Stimulated activated CD8-positive, alpha-beta memory T cell treated with anti-CD3 and anti-CD28 coated beads, Interleukin-7, amount 100 ng/mL, for 4 hours (primary cell): ENCODE measurements at places on chromosomes 11 and 22.

DNA sequence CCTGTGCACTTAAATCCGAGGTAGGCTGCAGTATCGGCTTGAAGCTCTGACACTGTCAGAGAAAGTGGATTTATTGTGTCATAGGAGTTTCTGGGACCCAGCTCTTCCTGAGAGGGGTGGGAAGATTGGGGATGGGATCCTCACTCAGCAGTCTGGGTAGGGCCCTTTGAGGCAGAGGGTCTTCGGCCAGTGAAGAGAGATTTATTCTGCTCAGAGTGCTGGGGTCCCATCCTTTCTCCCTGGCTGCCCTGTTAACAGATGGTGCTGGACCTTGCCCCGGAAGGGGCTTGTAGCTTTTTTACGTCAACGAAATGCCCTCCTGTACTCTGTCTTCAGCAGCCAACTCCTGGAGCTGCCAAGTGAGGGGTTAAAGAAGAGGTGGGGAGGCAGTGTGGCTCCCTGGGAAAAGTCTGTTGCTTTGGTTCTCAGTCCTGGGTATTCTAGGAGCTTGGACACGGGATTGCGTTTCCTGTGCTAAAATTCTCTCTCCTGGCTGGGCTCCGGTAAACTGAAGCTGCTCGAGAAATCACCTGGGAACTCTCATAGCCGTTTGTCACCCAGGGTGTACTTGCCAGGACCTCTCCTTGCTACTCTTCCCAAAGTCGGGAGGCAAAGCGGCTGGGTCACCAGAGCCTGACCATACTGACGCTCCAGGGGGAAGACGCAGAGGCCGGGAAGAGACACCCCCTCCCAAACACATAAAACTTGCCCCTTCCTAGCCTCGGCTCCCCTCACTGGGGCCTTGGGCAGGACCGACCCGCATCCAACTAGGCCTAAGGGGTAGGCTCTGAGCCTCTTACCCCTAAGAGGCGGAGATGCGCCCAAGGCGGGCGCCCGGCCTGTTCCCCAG lies 806 bp upstream of the SMDT1 start:
- no peak for DNase-seq

- no peak for DNase-seq
Observed at GRCh38 chr22:37290737-37291136, 8.4 kb downstream of the CYTH4 start.

GRCh38 chr11:12075822-12076821 lies 34.3 kb upstream of the MICAL2 start:
- DNase-seq = no peak

- DNase-seq = no peak
Observed at GRCh38 chr22:43890901-43891331, 897 bp downstream of the PNPLA5 start.

GRCh38 chr11:108693852-108694251 lies 29.0 kb downstream of the DDX10 start:
- DNase-seq = no peak

DNA sequence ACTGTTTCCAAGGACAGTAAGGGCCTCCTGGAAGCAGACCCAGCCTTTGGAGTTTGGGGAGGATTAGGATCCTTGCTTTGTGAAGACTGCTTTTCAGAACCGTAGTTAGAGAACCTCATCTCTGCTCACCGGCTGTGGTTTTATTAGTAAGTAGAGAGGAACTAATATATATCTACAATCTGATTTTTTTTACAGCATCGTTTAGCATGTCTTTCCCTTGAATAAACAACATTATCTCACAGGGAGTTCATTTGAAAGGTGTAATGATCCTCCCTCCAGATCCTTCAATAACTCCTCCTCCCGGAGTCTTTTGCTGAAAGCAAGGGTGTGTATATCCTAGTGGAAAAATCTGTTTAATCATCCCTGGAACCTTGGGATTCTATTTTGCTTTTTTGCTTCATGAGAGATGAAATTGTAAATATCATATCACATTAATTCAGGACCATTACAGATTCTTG lies 132.7 kb downstream of the DBX1 start:
- DNase-seq = no peak

DNA sequence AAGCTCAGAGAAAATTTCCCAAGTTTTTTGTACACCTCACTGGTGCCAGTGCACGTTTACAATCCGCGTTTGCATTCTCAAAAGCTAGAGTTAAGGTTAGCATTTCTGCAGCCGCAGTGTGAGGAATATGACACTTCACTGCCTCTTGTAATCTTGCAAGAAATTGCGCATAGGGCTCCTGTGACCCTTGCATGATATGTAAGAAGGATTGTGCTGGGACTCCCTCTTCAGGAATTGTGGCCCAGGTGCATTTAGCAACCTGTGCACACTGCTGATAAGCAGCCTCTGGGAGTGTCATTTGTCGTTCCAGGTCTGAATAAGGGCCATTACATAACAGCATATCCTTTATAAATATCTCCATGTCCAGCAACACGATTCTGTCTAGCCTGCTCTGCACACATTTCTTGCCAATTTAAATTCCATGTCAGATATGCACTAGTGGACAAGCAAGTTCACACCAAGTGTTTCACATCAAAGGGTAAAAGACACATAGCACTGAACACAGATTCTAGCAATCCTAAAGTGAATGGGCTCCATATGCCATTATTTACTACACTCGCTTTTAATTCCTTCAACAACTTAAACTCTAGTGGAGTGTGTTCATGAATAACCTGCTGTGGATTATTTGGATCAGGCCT lies 69.2 kb upstream of the INCENP start:
- no peak for DNase-seq

DNA sequence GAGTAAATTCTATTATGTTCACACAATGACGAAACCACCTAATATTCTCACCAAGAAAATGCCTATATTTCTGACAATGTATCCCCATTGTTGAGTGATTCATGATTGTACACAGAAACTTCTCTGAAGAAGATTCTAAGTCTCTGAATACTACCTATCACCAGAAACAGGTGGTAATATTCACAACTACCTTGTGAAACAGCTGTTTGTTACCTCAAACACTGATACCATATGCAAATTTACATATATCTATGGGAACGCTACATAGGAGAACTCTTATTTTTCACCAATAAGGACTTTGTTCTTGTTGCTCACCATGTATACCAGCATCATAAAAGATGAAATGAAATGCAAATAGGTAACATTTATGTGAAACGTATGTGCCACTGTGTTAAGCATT lies 59.3 kb downstream of the PDGFD start:
- no peak for DNase-seq

GRCh38 chr11:104005234-104005855 lies 31.1 kb upstream of the DDI1 start:
- no peak for DNase-seq

GRCh38 chr11:117200813-117201657 lies 1.9 kb downstream of the TAGLN start:
- no peak for DNase-seq

DNA sequence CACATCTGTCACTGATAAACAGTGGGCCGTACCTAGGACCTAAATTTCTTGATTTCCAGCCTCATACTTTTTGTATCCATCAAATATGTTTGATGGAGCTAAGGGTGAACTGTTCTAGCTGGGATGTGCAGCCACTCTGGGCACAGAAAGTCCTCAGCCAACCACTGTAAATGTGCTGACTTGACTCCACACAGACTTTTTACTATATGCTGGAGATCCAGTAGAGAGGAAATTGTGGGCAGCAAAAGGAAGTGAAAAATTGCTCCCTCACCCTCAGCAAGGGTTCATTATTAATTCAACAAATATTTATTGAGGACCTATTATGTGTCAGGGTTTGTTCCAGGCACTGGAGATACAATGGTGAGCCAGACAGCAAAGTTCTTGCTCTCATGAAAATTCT lies 54.2 kb upstream of the AMPD3 start:
- DNase-seq = no peak

DNA sequence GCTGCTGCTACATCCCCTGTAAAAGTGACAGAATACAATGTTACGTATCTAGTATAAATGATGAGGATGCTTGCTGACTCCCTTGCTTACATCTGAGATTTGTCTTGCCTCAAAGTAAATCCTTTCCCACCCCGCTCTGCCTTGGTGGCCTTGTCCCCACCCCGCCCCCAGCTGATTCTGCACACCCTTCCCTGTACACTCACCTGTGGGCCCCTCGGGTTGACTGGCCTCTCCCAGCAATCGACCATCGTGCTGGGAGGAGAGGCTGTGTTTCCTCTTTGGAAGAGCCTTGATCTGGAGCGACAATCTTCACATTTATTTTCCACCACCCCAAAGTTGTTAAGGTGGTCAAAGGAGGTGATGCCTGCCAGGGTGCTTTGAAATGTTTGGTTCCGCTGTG lies 249.4 kb downstream of the TBC1D22A start:
- no peak for DNase-seq

DNA sequence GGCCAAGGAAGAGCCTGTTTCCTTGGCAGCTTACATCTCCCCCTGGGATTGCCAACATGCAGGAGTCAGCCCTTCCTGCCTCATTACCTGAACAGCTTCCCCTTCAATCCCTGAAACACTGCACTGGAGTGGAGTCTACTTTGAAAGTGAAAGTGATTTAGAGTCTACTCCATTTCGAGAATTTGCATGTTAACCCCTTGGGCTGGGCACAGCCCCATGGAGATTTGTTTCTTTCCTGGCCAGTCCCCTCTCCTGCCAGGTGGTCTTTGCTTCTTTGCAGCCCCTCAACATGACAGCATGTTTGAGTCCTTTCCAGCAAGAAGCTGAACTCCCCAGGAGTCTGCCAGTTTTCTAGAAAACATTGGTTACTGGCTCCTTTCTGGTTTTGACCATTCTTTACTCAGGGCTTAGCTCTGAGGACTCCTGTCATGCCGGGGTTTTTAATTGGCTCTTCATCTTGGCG lies 59.9 kb downstream of the TRAF6 start:
- DNase-seq = no peak

GRCh38 chr11:107791343-107792048 lies 67.1 kb downstream of the SLC35F2 start:
- DNase-seq = no peak

- DNase-seq = no peak
Observed at GRCh38 chr11:14042686-14043465, 80.4 kb downstream of the SPON1 start.

DNA sequence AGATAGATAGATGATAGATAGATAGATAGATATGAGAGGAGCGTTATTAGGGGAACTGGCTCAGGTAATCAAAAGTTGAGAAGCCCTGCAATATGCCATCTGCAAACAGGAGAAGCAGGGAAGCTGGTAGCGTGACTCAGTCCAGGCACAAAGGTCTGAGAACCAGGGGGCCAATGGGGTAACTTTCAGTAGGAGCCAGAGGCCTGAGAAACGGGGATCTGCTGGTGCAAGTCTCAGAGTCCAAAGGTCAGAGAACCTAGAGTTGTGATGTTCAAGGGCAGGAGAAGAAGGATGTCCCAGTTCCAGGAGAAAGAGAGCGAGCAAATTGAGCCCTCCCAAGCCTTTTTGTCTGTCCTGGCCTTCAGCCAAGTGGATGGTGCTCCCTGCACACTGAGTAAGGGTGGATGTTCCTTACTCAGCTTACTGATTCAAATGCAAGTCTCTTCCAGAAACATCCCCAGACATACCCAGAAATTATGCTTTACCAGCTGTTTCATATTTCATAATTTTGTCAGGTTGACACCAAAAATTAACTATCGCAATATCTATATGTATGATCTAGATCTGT lies 87.8 kb upstream of the SLC22A12 start:
- no peak for DNase-seq

GRCh38 chr22:41762980-41763779 lies 37.3 kb upstream of the CCDC134 start:
- DNase-seq = no peak

DNA sequence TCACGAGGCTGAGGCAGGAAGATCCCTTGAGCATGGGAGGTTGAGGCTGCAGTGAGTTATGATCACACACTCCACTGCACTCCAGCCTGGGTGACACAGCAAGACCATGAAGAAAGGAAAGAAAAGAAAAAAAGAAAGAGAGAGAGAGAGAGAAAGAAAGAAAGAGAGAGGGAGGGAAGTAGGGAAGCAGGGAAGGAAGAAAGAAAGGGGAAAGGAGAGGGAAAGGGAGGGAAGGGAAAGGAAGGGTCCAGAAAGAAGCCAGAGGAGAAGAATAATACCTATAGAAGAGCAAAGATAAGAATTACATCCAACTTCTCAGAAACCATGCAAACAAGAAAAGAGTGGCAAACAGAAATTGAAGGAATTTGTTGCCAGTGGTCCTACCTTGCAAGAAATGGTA lies 17.2 kb upstream of the ZFTA start:
- DNase-seq = no peak

DNA sequence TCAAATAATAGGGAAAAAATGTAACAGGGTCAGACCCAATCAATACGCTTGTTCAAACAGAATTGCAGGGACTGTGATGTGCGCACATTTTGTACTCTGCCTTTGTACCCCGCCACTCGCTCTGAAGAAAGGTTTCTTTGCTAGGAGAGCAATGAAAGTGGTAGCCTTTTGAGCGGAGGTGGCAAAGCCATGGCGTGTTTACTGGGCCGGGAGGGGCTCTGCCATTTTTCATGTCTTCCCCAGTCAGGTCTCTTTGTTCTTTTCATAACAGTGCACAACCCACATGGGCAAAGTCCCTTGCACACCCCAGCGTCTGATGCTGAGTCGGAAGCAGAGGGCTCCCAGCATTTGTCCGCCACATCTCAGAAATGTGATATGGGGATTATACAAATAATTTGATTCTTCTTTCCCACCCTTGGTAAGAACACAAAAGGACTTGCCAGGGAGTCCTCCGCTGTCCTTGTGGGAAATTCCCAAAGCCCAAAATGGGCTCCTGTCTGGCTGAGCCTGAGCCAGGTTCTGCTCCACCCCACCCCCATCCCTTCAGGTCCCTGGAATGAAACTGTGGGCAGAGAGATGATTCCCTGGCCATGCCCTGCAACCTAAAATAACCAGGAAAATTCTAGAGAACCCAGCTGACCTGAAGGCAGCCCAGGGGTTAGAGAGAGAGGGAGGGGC lies 36.6 kb downstream of the C11orf58 start:
- no peak for DNase-seq

- no peak for DNase-seq
Observed at GRCh38 chr22:21029486-21030025, 2.8 kb downstream of the SLC7A4 start.

DNA sequence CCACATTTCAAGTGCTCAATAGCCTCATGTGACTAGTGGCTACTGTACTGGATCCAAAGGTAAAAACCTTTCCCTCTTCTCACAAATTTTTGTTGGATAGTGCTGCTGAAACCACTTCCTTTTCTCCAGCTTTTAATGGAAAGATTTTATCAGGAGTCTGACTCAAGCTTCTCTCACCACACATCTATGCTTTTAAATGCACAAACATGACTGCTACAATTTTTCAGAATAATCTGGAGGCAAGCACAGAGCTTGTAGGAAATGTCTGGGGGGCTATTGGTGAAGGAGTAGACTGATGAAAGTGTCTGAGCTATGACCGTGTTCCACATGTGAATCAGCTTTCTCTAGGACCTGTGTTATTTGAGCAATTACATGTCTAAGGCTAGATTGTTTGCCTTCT lies 101.1 kb upstream of the FAT3 start:
- no peak for DNase-seq
